ENCODE measurements at places on chromosomes 3 and 15.

DNA sequence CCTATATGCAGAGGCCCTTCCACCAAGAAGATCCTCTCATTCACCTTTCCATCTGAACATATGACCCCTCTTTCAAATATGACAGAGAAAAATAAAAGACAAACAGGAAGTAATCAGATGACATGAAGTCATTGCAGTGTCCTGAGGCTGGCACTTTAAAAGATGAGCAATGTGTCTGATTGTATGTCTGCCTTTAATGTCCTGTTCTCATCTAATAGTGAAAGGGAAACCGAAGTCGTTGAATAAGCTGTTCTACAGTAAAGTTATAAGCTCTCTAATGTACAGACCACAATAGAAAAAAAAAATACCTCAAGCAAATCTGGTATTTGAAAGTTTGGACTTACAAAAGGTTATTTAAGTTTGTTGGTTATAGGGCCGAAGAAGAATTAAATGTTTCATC, 243.0 kb downstream of the CLSTN2 start:
- no peak for DNase-seq

DNA sequence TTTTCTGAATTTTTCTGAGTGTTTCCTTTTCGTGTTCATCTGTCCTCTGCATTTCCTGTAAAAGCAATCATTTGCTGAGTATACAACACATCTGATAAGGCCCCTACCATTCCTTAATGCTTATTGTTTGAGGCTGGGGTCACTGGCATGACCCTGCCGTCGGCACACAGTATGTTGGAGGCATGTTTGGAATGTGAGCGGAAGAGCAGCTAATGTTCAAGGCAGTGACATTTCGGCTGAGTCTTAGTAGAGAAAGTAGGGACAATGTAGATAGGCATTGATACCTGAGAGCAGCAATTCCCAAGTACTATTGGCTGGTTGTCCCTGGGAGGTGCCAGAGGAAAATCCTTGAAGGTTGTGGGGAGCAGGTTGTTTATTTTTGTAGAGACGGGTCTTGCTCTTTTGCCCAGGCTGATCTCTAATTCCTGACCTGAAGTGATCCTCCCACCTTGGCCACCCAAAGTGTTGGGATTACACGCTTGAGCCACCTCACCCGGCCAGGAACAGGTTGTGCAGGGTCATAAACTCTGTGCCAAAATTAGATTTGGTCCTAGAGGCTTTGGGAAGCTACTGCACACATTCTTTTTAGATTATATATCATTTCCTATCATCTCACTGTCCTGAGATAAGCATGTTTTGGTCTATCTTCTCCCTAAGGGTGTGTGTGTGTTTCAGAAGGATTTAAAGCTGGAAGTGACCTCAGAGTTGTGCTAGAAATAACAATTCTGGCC, 13.5 kb downstream of the PTPN23 start:
- DNase-seq = no peak

GRCh38 chr3:109339197-109339596, 1.9 kb upstream of the DPPA4 start:
- no peak for DNase-seq

DNA sequence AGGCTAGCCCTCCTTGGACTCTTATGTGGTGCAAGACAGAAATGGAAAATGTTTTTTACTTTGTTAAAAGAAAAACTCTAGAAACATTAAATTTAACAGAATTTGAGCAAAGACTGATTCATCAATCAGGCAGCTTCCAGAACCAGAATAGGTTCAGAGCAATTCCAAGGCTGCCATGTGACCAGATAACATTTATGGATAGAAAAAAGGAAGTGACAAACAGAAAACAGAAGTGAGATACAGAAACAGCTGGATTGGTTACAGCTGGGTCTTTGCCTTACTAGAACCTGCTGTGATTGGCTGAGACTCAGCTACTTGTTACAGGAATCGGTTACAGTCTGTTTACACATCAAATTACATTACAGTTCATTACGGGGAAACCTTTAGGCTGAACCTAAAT, 22.5 kb upstream of the OTOL1 start:
- no peak for DNase-seq
